Panc1 (cell line): ENCODE measurements at places on chromosomes 5 and 9. TPM values are rescaled to one million over a fixed set of nuclear protein-coding genes. Genes with fewer than 3 reads are reported as not detected.

DNA sequence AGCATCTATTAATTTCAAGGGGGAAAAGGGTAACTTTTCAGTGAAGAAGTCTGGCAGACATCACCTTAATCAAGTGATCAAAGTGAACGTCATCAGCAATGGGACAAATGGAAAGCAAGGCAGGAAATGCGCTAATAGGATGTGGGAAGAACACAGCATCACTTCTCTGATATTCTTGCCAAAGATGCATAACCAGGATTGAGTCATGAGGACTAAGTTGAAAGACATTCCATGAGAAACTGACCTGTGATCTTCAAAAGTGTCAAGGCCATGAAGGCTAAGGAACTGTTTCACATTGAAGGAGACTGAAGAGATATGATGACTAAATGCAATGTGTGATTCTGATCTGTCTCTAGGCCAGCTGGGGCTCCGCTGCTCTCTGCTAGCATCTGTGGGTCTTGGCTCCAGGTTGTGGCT, 92.9 kb downstream of the NDFIP1 start:
- DNase-seq: peak; percentile 69

DNA sequence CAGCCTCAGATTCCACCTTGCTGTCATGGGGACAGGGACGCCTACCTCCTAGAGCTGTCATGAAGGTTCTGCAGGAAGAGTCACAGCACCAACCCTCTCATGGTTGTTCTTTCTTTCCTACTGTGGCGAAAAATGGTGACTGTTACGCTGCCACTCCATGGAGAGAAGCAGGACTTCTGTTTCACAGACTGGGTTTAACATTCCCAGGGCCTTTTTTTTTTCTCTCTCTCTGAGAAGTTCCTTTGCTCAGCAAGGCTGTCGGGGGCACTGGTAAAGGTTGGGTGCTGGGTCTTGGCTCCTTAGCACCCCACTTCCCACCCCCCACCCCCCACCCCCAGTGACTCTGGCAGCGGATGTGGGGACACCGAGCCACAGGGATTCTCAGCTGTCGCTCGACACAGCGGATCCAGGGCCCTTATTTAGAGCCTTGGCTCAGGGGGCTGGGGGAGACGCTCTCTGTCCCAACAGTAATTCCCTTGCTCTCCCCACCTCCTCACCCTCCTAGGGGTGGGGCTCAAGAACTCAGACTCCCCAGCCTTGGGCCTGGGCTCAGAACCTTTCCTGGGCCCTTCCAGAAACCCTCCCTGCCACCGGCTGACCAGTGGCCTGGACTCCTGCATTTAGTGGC, 34.4 kb downstream of the DUSP1 start:
- no peak for DNase-seq

DNA sequence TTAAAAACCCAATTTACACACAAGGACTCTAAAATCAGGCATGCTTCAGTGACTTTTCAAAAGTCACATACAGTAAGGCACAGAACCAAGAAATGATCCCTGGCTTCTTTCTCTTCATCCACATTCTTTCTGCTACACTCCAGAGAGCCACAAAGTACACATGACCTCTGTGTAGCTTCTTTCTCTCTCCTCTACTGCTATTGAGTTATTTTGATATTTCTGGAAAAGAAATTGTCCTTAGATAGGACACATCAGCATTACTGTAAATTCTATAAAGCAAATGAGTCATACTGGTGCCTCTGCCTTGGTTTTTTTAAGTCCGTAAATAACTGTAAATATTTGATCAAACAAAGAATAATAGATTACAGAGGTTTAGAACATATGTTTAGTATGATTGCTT, 96.3 kb downstream of the KIAA0825 start:
- no peak for DNase-seq

SPRY4 gene
- 35.6 TPM for total RNA-seq

- no peak for DNase-seq
Measured at GRCh38 chr5:178981381-178981780, 13.7 kb downstream of the GRM6 start.

DNA sequence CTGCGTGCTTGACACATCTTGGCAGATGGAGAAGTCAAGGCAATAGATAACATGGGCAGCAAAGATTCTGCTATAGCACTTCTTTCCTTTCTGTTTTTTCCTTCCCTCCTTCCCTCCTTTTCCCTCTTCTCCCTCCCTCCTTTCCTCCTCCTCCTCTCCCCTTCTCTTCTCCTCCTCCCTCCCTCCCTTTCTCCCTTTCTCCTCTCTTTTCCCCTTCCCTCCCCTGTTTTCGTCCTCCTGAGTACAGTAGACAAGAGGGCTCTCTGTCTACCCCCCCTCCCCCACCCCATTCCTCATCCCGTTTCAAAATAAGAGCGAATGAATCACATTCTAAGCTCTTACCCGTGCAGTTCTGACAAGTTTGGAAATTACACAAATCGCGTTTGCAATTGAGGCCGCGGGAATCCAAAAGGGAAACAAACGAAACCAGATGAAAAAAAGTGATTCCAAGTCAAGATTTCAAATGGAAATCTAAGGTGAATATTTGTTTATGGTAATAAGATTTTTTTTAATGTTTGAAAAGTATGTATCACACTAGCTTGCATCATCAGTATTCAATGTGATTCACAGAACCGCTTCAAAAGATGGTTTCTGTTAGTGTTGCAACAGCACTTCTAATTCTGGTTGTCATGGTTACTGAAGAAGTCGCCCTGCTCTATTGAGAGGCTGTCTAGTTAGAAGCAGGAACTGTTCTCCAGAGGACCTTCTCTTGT, 1.3 kb downstream of the NIM1K start:
- peak; percentile 64 for DNase-seq

TBC1D2 gene
- total RNA-seq: 2.4 TPM

DNA sequence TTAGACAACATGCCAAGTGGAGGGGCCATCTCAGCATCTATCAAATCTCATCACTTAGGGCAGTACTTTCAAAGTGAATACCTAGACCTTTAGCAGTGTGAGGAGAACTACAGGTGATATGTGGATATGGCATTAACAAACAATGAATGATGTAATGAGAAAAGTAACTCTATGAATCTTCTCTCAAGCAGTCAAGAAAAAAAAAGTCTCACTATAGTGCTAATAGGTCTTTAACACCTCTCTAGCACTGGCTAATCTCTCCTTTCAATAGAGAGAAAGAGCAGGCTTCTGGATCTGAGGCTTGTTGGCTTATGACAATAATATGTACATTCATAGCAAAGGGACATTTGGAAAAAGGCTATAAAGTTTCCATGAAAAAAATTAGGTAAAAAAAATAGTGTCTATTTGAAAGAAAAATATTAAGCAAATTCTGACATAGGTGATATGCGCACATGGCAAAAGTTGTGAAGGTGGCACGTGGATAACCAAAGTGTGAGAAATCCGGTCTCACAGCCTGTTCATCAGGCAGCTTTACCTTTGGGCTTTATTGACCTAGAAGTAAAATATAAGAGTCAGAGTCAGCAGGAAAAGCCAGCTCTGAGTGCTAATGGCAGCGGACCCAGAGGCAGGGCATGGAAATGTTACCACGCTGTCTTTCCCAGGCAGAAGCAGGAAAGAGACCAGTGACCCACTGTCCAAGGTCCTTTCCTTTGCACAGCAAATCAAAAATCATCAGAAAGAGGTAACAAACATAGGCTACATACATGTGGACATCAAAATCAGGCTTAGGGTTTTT, 203.4 kb downstream of the EFNA5 start:
- DNase-seq: no peak

DNA sequence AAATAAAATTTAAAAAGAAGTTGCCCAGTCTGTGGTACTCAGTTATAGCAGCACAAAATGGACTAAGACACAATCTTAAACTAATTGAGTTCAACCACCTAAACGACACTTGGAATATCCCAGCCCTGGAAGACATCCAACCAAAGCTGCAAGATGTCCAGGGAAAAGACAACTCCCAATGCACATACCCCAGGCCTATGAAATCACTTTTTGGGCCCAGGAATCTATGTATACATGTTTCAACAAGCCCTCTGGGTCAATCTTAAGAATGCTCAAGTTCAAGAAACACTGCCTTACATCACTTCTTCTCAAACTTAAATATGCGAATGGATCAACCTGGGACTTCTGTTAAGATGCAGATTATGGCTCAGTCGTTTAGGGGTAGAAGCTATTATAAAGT, 148.6 kb downstream of the ELAVL2 start:
- no peak for DNase-seq

DNA sequence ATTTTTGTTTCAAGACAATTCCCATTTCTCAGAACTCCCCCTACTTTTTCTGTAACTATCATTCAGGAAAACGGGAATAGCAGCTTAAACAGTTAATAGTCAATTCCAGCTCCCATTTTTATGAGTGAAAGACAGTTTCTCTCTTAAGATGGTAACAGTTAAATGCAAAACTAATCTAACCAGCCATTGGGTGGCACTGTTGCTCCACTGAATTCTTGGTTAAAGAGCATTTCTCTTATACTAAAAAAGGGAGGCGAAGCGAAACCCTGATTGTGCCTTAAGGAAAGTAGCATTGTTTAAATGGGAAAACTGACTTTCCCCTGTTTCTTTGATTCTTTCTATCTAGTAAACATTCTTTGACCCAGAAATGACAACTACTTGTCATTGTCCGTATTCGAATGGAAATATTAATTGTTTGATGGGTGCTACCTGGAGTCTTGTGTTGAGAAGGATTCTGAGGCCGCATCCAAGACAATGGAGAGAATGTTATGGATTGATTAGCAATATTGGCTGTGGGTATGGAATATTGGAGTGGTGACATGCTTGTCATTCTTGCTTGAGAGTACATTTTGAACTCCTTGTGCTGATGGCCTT, 507.8 kb downstream of the MAT2B start:
- DNase-seq: peak; percentile 55

DNA sequence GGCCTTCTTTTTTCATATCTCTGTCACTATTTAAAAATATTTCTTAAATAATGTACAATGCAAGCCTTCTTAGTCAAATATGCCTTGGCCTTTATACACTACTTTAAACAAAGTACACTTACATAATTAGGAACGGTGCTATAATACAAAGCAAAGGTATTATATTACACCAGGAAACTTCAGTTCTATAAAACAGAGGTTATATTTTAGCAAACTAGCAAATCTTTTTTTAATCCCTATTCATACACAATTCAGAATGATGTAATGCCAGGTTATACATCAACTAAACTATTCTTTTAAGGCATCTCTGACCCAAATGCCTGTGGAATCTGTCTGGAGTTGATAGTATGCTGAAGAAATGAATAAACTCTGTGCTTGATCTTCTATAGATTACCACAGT, 10.7 kb upstream of the LURAP1L start:
- DNase-seq: no peak

GRCh38 chr5:158139161-158139560, 280.2 kb upstream of the CLINT1 start:
- DNase-seq: no peak

OR2V2 gene
- total RNA-seq: not detected

CDC20B gene
- 0.08 TPM for total RNA-seq

CDKN2B-AS1 gene
- total RNA-seq: not detected

PPP3R2 gene
- not detected for total RNA-seq

NME5 gene
- 1.7 TPM for total RNA-seq

SPATA31A1 gene
- not detected for total RNA-seq

GRCh38 chr9:107794259-107794658, 304.7 kb upstream of the KLF4 start:
- no peak for DNase-seq

DNA sequence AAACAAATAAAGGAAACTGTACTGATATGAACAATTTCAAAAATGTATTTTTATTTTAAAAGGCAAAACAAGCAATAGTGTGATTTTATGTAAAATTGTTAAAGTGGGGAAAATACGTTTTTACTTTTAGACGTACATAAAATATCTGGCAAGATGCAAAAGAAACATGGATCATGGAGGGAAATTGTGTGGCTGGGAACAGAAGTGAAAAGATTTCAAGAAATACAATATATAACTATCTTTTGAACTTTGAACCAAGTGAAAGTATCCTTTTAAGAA, 1.5 kb upstream of the ZNF367 start:
- DNase-seq: no peak

C9orf50 gene
- not detected for total RNA-seq
